ENCODE measurements at places on chromosomes 6 and 20.

- DNase-seq: no peak
Measured at GRCh38 chr20:50415516-50416268, 94.5 kb upstream of the PTPN1 start.

DNA sequence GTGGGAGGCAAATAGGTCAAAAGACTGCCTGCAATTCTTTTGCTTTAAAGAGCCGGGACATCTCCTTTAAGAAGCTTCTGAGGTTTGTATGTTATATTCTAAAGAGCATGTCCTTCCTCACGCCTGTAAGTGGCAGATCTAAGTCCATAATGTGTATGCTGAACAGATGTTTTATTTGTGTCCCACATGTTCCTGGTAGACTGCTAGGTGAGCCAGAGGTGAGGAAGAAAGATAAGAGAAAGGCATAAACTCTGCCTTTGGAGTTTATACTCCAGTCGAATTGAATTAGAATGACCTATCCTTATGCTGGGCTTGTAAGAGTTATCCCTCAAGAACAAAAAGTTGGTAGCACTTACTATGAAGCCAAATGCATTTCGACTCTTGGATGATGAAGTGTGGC, 27.2 kb upstream of the ADGRG6 start:
- DNase-seq: no peak

DNA sequence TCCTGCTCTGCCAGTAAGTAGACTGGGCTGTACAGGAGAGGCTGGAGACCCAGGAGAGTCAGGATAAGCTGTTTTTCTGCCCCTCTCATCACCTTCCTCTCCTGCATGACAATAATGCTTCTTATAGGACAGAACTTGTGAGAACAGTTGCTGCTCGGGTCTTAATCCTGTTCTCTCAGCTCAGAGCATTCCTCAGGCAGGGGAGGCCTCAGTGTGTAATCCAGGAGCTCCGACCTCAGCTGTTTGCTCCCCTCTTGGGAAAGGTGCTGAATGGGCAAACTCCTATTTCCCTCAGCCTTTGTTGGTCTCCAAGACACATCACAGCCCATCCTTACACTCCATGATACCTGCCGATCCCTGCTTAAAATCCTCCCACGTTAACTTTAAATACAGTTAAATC, 134.9 kb upstream of the LRFN2 start:
- no peak for DNase-seq

DNA sequence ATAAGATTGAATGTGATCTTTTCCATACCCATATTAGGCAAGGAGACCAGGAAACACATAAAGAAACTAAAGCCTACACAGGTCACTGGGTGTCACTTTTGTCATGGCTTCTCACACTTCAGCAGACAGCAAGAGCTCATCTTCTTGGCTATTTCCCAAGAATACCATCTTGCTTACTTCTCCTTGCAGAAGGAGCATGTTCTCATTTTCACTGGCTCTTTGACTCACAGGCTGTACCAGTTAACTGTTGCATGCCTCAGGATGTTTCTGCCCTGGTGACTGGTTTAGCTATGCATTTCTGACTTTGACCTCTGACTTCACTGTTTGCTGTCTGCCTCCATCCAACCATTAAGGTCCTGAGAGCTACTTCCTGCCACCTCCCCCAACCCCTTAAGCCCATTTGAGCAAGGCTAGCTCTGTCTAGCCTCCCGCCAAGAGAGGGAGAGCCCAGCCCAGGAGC, 40.3 kb upstream of the OGFRL1 start:
- DNase-seq: no peak

GRCh38 chr6:39852324-39852723, 60.1 kb downstream of the DAAM2 start:
- no peak for DNase-seq

All from GM06990 (cell line).